ENCODE measurements at places on chromosomes 2 and 18. TPM values are rescaled to one million over a fixed set of nuclear protein-coding genes. Genes with fewer than 3 reads are reported as not detected.

Gene EFR3B
- total RNA-seq = 0.90 TPM

DNA sequence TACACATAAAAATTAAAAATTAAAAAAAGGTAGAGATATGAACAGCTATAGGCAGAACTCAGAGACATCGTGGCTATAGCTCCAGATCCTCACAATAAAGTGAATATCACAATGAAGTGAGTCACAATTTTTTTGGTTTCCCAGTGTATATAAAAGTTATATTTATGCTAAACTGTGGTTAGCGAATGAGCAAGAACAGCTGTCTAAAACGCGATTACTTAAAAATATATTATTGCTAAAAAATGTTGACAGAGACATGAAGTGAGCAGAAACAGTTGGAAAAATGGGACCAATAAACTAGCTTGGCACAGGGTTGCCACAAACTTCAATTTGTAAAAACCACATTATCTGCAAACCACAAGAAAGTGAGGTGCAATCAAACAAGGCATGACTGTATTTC, 551.7 kb upstream of the NETO1 start:
- no peak overlapping the region for H3K4me3 ChIP-seq
- no peaks in the 10 kb centered on the region for H3K36me3 ChIP-seq
- DNase-seq = peak; percentile 62
- H3K4me1 ChIP-seq = no peaks in the 10 kb centered on the region

DNA sequence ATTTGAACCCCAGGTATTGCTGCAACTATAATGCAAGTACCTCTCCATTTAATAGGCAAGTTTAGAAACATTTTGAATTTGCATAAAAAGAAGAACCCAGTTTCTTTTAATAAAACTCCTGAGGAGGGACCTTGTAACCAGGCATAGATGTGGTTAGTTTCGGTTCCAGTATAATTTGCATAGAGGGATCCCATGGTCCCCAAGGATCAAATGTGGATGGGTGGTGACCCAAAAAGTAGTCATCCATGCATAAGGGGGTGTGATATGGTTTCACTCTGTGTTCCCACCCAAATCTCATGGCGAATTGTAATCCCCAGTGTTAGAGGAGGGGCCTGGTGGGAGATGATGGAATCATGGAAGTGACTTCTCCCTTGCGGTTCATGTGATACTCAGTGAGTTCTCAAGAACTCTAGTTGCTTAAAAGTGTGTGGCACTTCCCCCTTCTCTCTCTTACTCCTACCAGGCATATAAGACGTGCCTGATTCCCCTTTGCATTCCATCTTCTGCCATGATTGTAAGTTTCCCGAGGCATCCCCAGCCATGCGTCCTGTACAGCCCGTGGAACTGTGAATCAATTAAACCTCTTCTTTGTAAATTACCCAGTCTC, 40.2 kb upstream of the SKA1 start:
- H3K36me3 ChIP-seq = no peaks in the 10 kb centered on the region
- no peaks in the 10 kb centered on the region for H3K27me3 ChIP-seq
- no peak for DNase-seq

DNA sequence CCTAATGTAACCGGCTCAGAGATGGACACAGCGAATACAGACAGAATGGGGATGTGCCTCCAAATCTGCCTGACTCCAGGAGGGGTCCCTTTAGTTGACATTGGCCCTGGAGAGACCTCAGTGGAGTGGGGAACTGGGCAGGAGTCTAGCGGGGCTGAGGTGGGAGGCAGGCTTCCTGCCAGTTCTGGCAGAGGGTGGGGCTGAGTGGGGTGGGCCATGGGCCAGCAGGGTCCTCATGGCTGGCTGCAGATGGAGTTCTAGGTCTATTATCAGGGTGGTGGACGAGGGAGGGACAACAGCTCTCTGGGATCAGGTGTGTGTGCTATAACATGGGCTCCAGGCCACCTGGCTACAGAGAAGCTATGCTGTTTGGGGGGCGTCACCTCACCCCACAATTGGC, 21.1 kb downstream of the PROC start:
- no peak for DNase-seq
- no peaks in the 10 kb centered on the region for H3K36me3 ChIP-seq
- H3K4me1 ChIP-seq = no peaks in the 10 kb centered on the region
- no peak overlapping the region for H3K4me3 ChIP-seq

Gene BUB1
- 45.8 TPM for total RNA-seq

DNA sequence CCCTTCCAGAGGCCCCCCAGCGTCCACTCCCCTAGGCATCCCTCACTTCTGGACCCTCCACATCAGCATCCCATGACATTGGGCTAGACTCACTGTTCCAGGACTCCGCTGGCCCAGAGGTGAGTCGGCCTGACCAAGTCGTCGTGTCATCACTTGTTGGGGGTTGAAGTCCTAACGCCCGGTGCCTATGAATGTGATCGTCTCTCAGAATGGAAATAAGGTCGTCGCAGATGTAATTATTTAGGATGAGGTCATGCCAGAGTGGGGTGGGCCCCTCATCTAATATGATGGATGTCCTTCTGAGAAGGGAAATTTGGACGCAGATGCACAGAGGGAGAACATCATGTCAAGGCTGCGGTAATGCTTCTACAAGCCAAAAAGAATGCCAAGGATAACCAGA, 142.7 kb downstream of the AGAP1 start:
- H3K36me3 ChIP-seq = no peaks in the 10 kb centered on the region
- H3K27me3 ChIP-seq = no peaks in the 10 kb centered on the region
- H3K4me1 ChIP-seq = peaks cover 21% of the 10 kb centered on the region
- H3K4me3 ChIP-seq = no peak overlapping the region
- no peak overlapping the region for H3K27ac ChIP-seq
- DNase-seq = no peak

- H3K27me3 ChIP-seq = no peaks in the 10 kb centered on the region
- no peaks in the 10 kb centered on the region for H3K36me3 ChIP-seq
- DNase-seq = no peak
- H3K4me1 ChIP-seq = no peaks in the 10 kb centered on the region
These were observed 79.7 kb upstream of the LRATD1 start for GRCh38 chr2:14552818-14553217.

- no peak overlapping the region for H3K4me3 ChIP-seq
- peak; percentile 35 for DNase-seq
- H3K4me1 ChIP-seq = peaks cover 30% of the 10 kb centered on the region
- H3K36me3 ChIP-seq = no peaks in the 10 kb centered on the region
These were observed 188.2 kb downstream of the ZFP36L2 start for GRCh38 chr2:43038034-43038695.

DNA sequence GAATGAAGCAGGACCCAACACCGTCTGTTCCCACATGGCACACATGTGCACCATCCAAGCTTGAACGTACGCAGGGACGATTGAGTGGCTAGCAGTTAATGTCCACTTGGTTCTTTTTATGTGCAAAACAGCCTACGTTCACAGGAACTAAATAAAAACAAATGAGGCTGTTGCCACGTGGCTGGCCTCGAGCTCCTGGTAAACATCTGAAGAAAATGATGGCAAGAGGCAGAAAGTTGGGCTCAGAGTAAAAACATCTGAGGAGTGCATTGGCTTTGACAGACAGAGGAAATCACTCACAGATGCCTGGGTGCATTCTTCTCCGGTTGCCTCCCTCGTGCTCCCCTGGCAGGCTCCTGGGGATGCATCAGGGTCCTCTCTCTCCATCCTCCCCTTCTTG, 177.9 kb downstream of the NRP2 start:
- peaks cover 2% of the 10 kb centered on the region for H3K4me1 ChIP-seq
- H3K27ac ChIP-seq = no peak overlapping the region
- H3K27me3 ChIP-seq = peaks cover 23% of the 10 kb centered on the region
- DNase-seq = no peak
- no peak overlapping the region for H3K4me3 ChIP-seq

GRCh38 chr2:65710356-65710755, 278.0 kb upstream of the SPRED2 start:
- H3K4me3 ChIP-seq = no peak overlapping the region
- H3K27ac ChIP-seq = no peak overlapping the region
- H3K27me3 ChIP-seq = peaks cover 9% of the 10 kb centered on the region
- H3K4me1 ChIP-seq = peaks cover 5% of the 10 kb centered on the region
- DNase-seq = no peak
- no peaks in the 10 kb centered on the region for H3K36me3 ChIP-seq

Gene SERPINB11
- total RNA-seq = not detected

All from IMR-90 (cell line).